Fibroblast of villous mesenchyme (primary cell): ENCODE measurements at places on chromosomes 1 and 21. TPM values are rescaled to one million over a fixed set of nuclear protein-coding genes. Genes with fewer than 3 reads are reported as not detected.

CCDC27 gene
- not detected in 2 replicates for total RNA-seq

GCLM gene
- total RNA-seq = 13.5 and 34.1 TPM in 2 replicates

KIF26B gene
- total RNA-seq = 12.1 and 66.0 TPM in 2 replicates

KCNQ4 gene
- under 0.01 TPM in 2 replicates for total RNA-seq

FNDC5 gene
- total RNA-seq = 0.43 and 0.64 TPM in 2 replicates

TMPRSS15 gene
- not detected in 2 replicates for total RNA-seq

C8B gene
- total RNA-seq = not detected in 2 replicates

PMVK gene
- 6.4 and 8.2 TPM in 2 replicates for total RNA-seq
